ENCODE measurements at places on chromosomes 12 and 14. TPM values are rescaled to one million over a fixed set of nuclear protein-coding genes. Genes with fewer than 3 reads are reported as not detected.

The TBX5 gene
- total RNA-seq = not detected

The KRT4 gene
- not detected for total RNA-seq

The CLEC7A gene
- 6.0 TPM for total RNA-seq

The PTGDR gene
- 13.4 TPM for total RNA-seq

The PTCSC3 gene
- not detected for total RNA-seq

The SDR9C7 gene
- total RNA-seq = not detected

The MYF6 gene
- total RNA-seq = not detected

The FAM90A1 gene
- total RNA-seq = not detected

The EXOC3L4 gene
- not detected for total RNA-seq

The ALX1 gene
- total RNA-seq = not detected
